Stromal cell of bone marrow (primary cell): ENCODE measurements at places on chromosomes 5 and 9.

- no peak for DNase-seq
These were observed 123.5 kb downstream of the DAB2IP start for GRCh38 chr9:121774715-121775613.

- no peak for DNase-seq
These were observed 549.0 kb upstream of the NUDT12 start for GRCh38 chr5:104111632-104112031.

- DNase-seq, result no peak
These were observed 160.2 kb upstream of the DAPK1 start for GRCh38 chr9:87337335-87338087.

DNA sequence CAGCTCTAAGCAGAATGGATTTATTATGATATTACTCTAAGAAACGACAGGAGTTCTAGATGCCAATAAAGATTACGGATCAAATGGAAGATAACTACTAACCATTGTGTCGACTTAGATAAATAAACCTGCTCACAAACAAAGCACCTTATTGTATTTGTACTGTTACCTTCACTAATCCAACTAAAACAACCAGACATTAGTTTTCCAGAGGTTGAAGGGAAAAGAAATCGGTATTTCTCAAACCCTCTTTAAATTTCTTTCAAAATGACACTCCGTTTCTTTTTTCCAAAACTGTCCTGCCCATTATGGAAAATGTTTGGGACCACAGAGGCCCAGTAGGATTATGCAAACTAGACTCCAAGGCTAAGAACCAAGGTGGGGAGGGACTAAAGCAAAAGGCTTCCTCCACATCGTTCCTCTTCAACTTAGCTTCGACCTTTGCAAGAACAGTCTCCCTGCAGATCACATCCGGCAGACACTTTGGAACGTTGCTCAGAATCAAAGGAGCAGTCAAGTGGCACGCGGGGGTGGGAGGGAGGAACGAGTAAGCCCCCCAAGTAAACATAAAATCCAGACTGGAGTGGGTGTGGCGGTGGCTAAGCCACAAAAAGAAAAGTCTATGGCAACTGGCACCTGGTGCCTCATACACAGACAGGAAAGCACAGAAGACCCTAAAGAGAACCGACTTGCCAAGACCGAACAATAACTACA, 2.7 kb downstream of the MLLT3 start:
- no peak for DNase-seq

- no peak for DNase-seq
These were observed 221.1 kb downstream of the CDK5RAP2 start for GRCh38 chr9:120358877-120359276.

- no peak for DNase-seq
These were observed 72.8 kb downstream of the MEGF10 start for GRCh38 chr5:127363403-127363802.

DNA sequence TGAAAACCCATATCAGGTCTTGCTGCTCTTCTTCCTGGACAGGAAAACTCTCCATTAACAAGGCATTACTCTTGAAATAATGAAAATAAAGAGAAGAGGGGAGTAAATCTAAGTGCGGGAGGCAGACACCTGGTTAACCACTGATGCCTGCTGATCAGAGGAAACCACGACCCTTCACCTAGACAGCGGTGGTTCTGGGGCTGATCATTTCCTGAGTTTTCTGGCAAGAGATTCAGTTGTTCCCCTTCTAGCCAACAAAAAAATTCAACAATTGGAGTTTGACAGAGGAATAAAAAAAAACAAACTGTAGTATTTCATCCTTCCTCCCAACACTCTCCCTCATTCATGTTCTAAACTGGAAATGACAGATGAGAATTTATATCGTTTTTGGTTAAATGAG, 3.0 kb downstream of the RLN2 start:
- no peak for DNase-seq

DNA sequence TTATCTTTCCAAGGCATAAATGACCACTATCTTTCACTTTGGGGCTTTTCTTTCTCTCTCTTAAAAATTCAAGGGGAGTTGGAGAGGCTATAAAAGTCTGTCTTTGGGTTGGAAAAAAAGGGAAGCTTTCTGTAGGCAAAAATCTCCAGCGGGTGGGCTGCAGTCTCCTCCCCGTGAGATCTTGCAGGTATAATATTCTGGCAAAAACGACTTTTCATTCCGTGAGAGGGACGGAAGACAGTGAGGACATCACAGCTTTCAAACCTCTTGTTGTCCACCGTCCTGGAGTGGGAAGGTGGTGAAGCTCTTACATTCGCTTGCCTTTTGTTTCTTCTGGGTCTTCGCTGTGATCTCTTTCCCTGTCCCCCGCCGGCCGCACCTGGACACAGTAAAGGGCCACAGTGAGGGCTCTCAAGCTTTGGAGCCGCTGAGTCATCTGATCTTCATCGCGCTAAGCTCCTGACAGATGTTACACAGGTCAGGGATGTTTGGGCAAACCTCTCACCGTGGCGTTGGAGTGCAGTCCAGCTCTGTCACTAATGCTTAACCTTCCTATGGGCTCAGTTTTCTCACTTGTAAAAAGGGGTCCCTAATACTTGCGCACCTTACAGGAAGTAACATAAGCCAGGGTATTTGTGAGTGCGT, 61.9 kb upstream of the MEGF10 start:
- no peak for DNase-seq

- DNase-seq, result no peak
These were observed 140.2 kb downstream of the ENC1 start for GRCh38 chr5:74500110-74500917.

DNA sequence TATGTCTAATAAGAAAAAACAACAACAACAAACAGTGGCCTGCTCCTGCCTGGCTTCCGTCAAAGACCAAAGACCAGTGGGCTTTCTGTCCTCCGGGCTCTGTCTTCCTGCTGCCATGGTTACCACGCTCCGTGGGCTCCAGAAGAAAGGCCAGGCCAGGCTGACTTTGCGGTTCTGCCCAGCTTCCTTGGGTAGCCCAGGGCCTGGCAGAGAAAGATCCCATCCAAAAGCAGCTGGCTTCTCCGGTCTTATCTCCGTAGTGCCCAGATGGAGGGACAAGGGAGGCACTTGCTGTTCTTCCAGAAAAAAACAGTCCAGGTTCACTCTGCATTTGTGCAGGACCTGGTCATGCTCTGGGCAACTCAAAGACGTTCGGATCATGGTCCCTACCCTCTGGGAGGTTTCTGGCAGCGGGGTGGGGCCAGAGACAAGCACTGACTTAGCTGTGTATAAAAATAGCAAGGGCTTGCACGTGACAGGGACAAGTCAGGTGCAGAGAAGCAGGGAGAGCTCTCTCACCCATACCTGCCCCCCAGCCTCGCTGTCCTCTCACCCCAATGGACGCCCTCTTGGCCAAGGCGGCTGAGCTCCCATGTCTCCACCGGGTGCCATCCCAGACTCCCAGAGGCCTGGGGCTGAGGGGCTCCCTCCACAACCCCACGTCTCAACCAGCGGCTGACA, 212.2 kb downstream of the C9orf50 start:
- no peak for DNase-seq

GRCh38 chr5:9316733-9317132, 229.1 kb downstream of the SEMA5A start:
- no peak for DNase-seq

- no peak for DNase-seq
These were observed 127.3 kb downstream of the CSNK1G3 start for GRCh38 chr5:123639244-123639643.
